Neural crest cell (in vitro differentiated cells): ENCODE measurements at places on chromosomes 6 and 20.

GRCh38 chr6:33993653-33994471 is 152.0 kb downstream of the GRM4 start:
- no peak for DNase-seq

DNA sequence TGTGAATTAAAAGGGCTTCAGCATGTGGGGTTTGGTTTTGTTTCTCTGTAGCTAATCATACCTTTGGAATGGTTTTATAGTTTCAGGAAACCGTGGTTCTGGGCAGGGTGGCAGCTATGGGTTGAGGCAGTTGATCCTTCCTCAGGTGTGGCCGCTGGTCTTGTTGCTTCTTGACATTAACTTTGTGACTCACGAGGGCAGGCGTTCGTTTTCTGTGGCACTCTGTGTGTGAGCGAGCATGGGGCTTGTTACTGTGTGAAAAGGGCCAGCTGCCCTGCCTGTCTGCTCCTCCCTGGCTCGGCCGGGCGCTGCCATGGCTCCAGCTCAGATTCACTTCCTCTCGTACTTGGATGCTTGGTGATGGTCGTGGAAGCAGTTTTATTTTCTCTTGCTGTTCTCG is 16.2 kb downstream of the DNAJC5 start:
- no peak for DNase-seq

DNA sequence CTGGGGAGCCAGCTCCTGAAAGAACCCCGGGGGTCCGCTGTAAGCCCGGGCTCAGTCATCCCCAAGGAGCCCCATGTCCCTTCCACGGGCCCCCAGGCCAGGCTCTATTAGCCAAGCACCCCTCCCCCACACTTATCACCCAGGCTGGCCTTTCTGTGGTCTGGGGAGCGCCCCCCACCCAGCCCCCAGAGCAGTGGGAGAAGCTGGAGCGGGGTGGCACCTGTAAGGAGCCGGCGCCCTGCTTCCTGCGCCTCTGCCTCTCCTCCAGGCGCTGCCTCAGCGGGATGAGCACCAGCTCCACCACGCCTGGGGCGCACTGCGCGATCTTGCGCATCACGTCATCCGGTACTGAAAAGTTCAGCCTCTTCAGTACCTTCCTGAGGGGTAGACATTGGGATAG is 2.3 kb downstream of the SPEF1 start:
- DNase-seq = no peak

DNA sequence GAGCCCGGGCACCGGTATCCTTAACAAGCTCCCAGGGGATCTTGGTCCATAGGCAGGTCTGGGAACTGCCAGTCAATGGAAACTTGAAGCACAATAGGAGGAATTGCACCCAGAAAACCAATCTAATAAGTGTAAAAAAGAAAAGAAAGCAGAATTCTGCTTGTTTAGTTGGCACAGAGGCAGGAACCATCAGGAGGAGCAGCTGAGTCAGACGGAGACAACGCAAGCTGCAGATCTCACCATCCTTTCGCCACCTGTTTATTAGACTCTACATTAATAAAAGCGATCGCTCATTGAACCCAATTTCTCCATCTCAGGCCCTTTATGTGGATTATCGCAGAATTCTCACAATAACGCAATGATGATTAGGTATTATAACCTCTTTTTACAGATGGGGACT is 9.8 kb downstream of the ZFP64 start:
- DNase-seq = no peak

DNA sequence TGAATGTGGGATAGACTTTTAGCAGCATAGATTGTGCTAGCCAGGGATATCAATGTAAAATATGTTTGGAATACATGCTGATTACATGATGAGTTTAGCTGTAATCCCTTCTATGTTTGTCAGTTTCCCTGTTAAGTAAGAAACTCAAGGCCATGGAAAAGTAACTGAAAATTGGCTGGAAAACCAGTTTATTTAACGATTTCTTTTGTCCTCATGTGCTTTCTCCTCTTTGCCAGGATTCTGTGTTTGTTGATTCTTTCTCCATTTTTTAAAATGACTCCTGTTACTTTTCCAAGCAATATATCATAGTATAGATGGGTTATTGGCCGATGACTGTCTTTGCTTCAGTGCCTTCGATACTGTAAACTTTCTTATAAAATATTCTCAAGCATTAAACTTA is 87.5 kb downstream of the SAMD5 start:
- DNase-seq = no peak

GRCh38 chr6:34178357-34179105 is 32.6 kb upstream of the GRM4 start:
- no peak for DNase-seq

GRCh38 chr20:3509064-3509463 is 38.2 kb downstream of the ATRN start:
- no peak for DNase-seq

GRCh38 chr20:6976106-6976900 is 208.8 kb downstream of the BMP2 start:
- DNase-seq = no peak

DNA sequence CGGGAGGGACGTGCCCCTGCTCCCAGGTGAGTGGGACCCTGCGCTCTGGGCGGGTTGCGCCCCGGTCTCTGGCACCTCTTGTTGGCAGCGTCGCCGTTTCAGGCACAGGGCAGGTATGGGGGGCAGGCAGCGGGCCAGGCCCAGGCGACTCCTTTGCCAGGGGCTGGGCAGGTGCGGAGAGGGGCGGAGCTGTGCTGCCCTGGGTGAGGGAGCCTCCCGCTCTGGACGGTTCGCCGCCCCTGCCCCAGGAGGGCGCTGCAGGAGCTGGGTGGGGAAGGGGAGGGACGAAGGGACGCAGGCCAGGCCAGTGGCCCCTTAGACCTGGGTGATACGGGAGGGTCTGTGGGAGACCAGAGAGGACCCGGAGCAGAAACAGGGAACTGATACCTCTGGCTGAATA is 663.9 kb upstream of the DEFB115 start:
- DNase-seq = no peak
